ENCODE measurements at places on chromosomes 5 and 9.

GRCh38 chr5:1207555-1207954, 6.2 kb downstream of the SLC6A19 start:
- DNase-seq = no peak

GRCh38 chr5:2534970-2535369, 216.5 kb downstream of the IRX2 start:
- no peak for DNase-seq

DNA sequence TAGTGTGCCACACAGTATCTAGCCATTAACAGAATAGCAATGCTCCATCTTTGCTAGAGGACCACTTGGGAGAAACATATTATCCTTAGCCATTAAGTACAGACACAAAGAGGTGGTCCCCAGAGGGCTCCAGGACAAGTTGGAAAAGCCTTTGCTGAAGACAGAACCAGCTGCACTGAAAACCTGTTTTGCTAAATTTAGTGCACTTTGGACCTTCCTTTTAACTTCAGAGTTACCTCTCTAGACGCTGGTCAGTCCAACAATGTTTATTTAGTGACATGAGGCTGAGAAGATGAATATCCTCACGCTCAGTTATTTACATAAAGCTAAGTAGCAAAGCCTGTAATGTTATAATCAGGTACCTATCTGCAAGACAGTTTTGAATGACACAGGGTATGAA, 265.0 kb upstream of the ZNF608 start:
- DNase-seq = no peak

DNA sequence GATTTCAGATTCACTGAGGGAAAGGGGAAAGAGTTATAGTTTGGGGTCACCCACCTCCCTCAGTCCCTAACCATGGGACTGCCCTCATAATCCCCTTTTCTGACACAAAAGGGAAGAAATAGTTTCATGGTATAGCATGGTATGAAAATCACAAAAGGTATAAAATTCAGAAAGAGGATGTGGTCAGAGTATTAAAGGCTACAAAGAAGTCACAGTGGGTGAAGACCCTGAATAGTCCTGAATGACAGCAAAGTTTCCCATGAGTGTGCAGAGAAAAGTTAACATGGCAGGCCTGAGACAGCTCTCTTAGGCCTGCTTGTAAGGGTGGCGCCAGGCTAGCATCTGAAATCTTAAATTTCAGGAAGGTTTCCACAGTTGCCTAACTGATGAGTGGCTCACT, 290.6 kb upstream of the ZNF608 start:
- no peak for DNase-seq

- no peak for DNase-seq
These were observed 37.5 kb upstream of the SMU1 start for GRCh38 chr9:33113799-33114547.

DNA sequence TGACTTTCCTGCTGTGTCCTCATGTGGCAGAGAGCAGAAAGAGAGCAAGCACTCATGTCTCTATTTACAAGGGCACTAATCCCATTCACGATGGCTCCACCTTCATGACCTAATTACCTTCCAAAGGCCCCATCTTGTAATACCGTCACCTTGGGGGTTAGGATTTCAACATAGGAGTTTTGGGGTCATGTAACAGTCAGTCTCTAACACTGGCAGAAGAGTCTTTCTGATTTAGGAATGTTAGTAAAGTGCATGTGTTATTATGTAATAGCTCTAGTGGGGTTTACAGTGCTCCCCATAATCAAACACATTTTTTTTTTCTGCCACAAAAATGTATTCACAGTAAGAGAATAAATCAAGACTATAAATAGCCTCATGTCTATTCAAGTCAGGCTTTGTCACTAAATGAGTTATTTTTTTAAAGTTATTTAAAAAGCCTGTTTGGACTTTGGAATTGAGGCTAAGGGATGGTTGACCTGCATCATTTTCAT, 19.1 kb downstream of the GALNT10 start:
- DNase-seq = no peak

DNA sequence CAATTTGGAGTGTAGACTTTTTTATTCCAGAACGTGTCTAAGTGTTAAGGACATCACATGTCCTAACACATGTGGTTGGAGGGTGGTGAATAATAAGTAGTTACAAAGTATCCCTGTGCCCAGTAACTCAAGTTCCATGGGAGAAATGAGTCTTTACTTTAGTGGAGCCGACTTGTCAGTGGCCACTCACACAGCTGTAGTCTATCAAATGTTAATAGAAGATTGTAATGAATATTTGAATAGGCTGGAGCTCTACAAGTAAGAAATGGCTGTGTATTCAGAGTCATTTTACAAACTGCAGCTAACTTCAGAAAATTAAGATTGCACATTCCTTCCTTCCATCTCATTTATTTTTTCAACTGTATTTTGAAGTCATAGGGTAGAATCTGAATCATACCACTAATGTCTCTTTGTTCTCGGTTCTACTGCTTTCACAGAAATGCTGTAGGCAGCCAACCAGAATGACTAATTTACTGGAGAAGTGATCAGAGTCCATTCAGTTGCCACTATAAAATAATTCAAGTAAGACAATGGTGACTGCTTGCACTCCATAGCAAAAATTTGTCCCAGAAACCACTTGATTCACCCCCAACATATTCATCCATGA, 394.8 kb downstream of the NR2F1-AS1 start:
- DNase-seq = no peak

- DNase-seq = no peak
These were observed 4.5 kb upstream of the EGFL7 start for GRCh38 chr9:136657974-136658848.

DNA sequence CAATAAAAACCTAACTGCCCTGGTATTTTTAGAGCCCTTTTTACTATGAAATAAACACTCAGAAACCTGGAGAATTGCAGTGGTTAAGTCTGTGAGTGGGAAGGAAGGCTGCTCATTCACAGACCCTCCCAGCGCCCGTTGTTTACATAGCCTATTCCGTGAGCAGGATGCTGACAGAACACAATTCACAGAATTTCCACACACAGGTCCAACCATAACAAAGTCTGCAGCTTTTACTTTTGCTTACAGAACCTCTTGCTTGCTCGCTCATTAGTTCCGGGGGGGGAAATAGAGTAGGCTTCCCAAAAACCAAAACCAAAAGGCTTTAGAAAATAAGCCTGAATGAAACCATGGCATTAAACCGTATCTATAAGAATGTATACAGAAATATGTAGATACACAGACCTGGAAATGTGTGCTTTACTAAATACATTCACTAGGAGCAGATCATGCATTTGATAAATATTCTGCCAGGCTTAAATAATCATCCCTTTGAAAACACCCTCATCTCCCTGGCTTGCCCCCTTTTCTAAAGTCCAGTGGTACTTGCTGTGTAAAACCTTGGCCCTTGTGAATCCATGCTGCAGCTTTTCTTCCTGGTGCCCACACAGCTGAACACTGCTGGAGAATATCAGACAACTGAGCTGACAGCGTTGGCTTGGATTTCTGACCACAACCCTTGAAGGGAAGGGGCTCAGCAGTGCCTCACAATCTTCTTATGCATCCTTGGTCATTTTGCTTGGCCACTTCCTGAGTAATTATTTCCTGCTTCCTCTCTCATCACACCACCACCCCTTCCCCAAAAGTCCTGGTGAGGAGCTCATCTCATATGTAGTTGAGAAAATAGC, 128.0 kb downstream of the FANCC start:
- no peak for DNase-seq

DNA sequence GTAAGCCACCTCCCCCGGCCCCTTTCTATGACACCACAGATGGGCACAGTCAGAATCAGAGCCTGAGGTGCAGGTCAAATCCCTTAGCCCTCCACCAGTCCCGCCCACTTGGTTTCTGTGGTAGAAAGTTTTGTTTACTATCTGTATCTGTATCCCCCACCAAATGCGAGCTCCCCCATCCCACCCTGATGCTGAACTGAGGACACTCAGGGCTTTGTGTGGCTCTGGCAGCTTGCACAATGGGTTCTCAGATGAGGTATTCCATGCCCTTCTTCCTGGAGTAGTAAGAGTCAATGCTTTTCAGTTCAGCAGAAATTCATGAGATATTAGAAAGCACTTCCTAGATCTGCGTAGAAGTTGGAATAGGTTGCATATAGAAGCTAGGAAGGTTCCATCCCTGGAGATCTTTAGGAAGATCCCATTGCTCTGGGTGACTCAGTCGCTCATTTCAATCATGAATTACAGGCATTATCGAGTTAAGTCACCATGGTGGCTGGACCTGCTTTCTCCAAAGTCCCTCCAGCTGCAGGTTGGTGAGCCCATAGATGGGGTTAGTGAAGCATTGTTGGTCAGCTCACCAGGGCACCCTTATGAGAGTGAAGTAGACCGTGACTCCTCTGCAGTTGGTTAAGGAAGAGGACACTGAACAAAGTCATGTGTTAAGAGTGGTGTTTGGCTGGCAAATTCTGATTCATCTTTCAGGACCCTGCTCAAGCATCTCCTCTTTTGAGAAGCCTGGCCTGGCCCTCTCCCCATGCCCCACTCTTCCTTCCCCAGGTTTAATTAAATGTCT, 10.6 kb upstream of the KCNIP1 start:
- no peak for DNase-seq

DNA sequence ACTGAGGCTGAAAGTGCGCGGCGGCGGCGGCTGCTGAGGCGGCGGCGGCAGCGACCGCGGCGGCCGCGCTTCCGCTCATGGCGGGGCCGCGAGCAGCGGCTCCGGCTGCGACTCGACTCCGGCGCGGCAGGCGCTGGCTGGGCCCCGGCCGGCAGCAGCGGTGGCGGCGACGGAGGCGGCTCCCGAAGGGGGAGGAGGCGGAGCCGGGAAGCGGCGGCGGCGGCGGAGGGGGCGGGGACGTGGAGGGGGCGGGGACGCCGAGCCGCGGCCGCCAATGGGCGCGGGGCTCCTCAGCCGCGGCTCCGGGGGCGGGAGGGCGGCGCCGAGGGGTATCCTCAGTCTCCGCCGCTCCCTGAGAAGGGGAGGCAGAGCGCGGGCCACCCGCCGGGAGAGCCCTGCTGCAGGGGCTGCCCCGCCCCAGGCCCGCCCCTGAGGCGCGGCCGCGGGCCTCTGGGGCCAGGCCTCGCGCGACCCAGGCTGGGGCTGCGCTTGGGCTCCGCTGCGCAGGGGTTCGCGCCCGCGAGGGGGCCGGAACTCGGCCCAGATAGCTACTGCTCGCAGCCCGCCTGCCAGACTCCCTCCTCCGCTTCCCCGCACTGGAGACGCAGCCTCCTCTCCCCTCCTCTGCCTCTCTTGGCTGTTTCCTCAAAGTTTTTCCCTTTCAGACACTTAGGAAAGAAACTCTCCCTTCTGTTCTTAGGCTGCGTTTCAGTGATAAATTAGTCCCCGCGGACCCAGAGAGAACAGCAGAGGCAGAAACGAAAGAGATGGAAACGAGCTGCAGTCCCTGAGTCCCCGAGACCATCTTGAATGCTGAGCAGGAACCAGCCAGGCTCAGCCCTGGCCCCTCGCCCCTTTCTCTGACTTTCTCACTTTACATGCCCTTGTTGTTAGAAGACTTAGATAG, 85.0 kb upstream of the MELK start:
- peak; percentile 11 for DNase-seq

- DNase-seq = no peak
These were observed 117.4 kb downstream of the WDR41 start for GRCh38 chr5:77374686-77375085.

DNA sequence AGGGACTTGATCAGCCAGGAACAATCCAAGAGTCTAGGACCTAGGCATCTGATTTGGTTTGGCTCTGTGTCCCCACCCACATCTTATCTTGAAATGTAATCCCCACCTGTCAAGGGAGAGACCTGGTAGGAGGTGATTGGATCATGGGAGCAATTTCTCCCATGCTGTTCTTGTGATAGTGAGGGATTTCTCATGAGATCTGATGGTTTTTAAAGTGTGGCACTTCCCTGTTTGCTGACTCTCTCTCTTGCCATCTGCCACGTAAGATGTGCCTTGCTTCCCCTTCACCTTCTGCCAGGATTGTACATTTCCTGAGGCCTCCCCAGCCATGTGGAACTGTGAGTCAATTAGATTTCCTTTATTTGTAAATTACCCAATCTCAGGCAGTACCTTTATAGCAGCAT, 201.7 kb upstream of the ACTBL2 start:
- DNase-seq = no peak

GRCh38 chr9:76571288-76571687, 112.3 kb downstream of the GCNT1 start:
- DNase-seq = no peak

DNA sequence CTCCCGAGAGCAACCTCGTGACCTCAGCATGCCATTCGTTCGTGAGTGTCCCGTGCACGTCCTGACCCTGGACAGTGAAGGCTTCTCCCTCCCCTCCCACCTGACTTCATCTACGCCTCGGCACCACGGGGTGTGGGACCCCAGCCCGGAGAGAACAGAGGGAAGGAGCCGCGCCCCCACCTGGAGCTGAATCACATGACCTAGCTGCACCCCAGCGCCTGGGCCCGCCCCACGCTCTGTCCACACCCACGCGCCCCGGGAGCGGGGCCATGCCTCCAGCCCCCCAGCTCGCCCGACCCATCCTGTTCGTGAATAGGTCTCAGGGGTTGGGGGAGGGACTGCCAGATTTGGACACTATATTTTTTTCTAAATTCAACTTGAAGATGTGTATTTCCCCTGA, 38.3 kb upstream of the FCN2 start:
- no peak for DNase-seq

DNA sequence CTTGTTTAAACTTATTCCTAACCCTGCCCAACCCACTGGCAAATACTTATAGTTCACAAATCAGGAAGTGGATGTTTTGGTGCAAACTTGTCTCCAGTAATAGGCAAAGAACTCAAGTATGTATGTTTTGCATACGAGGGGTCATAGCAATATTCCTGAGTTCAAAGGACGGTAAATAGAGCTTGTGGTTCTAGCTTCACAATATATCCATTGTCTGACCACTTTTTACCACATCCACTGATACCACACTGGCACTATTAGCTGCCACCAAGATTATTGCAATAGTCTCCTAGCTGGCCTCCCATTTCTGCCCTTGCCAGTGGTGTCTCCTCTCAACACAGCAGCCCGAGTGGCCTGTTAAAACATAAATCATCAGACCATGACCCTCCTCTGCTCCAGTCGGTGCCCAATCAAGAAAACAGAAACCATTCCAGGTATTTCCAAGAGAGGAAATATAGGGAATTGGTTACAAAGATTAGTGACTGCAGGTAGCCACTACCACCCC, 17.0 kb downstream of the GRXCR2 start:
- peak; percentile 64 for DNase-seq

DNA sequence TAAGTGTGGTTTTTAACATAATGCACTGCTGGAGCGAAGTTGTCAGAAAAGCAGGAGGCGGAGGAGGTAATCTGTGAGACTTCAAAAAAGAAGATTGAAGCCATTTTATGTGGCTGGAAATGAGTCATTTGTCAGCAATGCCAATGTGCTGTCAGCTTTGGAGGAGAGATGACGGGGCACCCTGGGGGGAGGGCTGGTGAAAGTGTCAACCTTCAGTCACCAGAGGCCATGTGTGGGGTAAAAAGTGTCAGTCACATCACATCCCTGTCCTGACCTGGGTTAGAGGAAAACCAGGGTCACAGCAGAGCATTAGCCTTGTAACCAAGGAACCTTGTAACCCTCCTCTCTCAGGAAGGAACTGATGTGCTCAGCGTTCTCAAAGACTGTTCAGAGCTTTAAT, 59.1 kb downstream of the TLR4 start:
- DNase-seq = no peak

DNA sequence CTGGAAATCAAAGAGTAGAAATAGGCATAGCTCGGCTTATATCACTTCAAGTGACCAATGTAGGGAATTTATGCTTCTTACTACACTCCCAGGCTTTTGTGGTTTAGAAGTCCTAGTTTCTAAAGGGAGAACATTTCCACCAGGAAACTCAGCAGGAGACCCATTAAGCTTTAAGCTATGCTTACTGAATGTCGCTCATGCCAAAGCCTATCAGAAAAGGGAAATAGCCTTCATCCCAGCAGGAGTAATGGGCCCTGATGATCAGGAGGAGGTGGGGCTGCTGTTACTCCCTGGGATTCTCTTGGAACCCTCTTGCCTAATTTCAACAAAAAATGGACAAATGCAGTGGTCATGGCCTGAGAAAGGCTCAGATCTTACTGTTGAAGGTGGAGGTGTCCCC, 54.5 kb upstream of the SEMA6A start:
- DNase-seq = no peak
